ENCODE measurements at places on chromosomes 1 and 21.

DNA sequence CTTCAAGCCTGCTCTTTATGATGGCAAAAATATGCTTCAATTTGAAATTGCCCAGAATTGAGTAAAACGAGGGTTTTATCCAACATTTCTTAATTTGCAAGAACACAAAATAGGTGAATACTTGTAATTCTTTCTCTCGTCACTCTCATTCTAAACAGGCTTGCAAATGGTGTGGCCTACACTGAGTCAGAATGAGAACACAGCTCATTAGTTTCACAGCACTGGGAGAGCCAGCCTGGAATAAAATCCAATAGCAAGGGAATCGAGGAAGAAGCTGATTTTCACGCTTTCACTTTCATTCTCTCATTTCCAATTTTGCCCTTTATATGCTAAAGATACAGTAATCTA, 537.5 kb downstream of the LTN1 start:
- no peak for DNase-seq

GRCh38 chr1:119323216-119323982, 45.2 kb upstream of the HAO2 start:
- no peak for DNase-seq

GRCh38 chr1:65159801-65160523, 12.0 kb downstream of the AK4 start:
- no peak for DNase-seq

DNA sequence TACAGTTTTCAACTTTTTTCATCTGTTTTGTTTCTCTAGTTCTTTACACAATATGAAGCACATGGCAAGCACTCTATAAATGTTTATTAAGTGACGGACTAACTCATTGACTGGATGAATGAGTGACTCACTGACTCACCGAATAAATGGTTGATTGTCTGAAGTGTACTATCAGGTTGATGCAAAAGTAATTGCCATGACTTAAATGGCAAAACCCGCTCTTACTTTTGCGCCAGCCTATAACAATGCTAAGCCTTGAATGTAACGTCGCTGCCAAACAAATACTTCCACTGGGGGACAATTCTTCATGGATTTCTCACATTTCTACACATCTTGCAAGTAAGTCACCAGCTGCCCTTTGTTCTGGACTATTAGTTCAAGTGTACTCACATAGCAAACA, 109.0 kb upstream of the KCTD3 start:
- DNase-seq = no peak

GRCh38 chr1:27307874-27308598, 13.9 kb upstream of the TMEM222 start:
- DNase-seq = no peak

- peak; percentile 88 for DNase-seq
Measured at GRCh38 chr1:11650331-11650991, 3.8 kb downstream of the FBXO2 start.

DNA sequence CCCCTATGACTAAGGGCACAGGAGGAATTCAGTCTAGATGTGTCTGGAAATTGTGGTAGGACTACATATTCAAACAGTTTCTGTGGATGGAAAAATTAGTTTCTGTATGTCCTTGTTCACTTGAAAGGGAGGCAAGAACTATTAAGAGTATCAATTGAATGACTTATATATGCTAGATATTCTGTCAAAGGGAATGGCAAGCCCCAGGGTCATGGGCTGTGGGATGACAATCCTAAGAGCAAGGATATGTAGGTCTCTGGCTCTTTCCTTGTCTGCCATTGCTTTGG, 383.5 kb upstream of the B3GALT2 start:
- no peak for DNase-seq

- no peak for DNase-seq
Measured at GRCh38 chr1:155066777-155067176, 3.2 kb downstream of the EFNA4 start.

DNA sequence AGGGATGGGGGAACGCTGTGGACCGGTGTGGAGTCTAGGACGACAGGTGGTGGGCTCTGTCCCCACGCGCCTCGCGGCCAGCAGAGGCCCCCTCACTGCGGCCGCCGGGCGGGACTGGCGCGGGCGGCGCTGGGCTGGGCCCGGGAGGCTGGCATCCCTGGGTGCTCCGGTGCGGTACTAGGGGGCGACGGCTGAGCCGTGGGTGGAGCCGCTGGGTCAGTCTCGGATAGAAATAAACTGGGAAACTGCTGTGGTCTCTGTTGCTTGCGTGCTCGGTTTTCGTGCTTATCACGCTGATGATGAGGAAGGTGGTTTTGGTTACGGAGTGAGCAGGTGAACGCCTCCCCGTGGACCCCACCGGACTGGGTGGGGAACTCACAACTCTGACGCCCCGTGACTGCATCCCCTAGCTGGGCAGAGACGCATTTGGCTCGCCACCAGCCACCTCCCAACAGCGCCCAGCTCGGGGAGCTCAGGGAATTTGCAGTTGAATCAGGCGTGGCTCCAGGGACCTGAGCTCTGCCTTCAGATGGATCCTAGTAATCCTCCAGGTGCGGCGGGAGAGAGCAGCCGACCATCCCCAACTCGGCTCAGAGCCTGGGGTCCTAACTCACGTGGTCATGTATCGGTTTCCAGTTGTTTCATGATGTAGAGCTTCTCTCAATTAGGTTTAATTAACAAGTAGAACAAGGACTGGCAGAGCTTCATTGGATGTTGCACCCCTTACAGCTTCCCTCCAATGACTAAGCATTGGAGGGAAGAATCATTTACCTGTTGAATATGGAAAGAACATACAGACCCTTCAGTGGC, 32.1 kb downstream of the HSD17B7 start:
- DNase-seq = peak; percentile 1

GRCh38 chr1:229227298-229227919, 43.5 kb upstream of the RAB4A start:
- peak; percentile 83 for DNase-seq

DNA sequence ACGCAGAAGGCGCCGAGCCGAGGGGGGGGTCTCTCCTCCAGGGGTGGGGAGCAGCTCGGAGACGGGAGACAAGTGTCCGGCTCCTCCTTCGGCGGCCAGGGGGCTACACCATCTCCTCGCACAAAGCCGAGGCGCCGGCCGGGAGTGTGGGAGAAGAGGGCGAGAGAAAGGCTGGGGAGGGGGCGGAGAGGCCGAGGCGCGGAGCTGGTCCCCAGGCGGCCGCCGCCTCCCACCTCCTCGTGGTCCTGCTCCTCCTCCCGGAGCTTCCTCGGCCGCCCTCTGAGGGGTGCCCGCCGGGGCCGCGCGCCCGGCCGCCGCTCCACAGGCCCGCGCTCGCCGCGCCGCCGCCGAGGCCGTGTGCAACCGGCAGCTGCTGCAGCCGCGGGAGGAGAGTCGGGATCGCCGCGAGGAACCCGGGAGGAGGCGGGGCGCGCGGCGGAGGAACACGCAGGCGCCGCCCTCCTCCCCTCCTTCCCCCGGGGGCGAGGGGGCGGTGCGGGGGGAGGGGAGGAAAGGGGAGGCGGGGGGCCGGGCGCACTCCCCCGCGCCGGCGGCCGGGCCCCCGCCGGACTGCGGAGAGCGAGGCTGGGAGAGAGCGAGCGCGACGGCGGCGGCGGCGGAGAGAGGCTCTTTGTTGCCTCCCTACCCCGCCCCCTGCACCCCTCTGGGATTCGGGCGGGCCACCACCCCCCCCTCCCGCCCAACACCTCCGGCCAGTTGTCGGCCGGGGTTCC, at the start of gene ENAH:
ENAH (minus strand) TSS at position 395 of the 734 bp plus-strand sequence. CDS start 433 bp downstream, outside the sequence.
- peak; percentile 36 for DNase-seq

- peak; percentile 57 for DNase-seq
Measured at GRCh38 chr1:6497215-6497866, 5.9 kb upstream of the PLEKHG5 start.

GRCh38 chr1:6860401-6860800, 75.1 kb downstream of the CAMTA1 start:
- no peak for DNase-seq

DNA sequence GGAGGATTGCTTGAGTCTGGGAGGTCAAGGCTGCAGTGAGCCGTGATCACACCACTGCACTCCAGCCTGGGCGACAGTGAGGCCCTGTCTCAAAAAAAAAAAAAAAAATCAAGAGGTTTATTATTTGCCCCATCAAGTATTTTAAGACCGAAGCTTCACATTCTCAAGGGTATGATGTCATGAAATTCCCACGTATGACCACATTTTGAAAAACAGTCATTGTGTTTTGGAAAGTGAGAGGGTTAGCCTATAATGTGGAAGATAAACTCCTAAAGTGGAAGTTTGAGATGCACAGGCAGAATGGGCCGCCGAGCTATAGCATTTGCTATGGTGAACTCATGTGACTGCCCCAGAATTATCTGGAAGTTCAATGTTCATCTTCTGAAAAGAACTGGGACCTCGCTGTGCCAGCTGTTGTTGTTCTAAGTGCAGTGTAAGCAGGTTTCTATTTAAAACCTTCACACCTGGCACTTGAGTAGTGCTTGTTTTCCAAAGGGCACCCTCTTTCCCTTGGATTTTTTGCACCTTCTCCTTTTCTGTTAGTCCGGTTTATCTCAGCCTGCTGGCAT, 96.9 kb upstream of the SLC25A33 start:
- DNase-seq = no peak

DNA sequence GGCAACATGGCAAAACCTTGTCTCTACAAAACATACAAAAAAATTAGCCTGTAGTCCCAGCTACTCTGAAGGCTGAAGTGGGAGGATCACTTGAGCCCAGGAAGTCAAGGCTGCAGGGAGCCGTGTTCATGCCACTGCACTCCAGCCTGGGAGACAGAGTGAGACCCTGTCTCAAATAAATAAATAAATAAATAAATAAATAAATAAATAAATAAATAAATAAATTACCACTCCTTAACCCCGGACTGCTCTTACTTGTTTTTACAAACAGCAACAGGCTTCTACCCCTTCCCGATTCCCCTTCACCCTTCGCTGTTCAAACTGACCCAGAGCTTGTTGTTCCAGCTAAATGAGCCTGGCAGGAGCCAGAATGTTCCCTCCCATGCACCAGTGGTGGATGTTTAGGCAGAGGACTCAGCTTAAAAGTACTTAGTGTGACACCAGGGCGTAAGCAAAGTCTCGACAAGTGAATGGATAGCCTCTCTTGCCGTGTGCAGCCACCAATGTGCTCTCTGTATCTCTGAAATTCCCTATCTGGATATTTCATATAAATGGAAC, 21.5 kb upstream of the PADI3 start:
- DNase-seq = no peak

- DNase-seq = no peak
Measured at GRCh38 chr1:15289251-15289651, 42.2 kb downstream of the FHAD1 start.

DNA sequence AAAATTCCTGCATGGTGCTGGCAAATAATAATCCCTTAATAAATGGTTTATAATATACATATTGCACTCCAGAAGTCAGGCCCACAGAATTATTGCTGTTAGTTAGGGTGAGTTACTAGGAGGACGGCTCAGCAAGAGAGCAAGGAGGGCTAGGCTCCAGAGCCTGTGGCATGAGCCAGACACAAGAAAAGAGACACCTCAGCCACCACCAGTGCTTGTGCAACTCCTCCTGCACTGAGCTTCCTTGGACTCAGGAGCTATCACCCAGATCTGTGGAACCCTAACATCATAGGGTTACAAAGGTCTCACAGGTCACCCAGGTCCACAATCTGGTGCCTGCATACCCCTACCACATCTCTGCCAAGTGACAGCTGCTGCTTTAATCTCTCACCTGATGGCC, 12.8 kb upstream of the LRRC8D start:
- DNase-seq = no peak

GRCh38 chr1:232108598-232108997, 482.0 kb downstream of the DISC1 start:
- DNase-seq = no peak

DNA sequence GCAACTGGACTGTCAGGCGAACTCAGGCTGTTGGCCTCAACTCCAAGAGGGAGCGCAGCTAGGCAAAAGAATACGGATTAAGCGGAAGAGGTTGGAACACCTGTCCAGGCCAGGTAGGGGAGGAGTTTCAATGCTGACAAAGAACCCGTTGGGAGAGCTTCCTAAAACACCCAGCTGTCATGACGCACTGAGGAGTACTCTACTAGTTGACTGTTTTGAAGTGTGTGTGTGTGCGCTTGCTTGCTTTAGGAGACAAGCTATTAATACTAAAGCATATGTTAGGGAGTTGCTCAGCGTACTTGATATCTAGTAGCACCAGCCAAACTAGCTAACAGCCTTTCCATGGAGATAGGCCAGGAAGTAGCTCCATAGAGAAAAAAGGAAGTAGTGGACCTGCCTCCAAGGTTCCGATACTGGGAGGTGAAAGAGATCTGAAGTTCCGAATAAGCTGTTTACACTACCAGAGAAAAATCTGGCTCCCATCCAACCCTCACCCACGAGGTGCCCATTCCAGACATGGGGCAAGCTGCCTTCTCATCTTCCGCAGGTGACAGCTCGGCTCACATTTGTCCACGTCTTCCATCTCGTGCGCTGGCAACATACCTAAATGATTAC, 974 bp upstream of the FNBP1L start:
- DNase-seq = peak; percentile 17

- no peak for DNase-seq
Measured at GRCh38 chr1:33606272-33606671, 133.8 kb downstream of the ZSCAN20 start.

GRCh38 chr21:34687065-34687464, 18.3 kb downstream of the CLIC6 start:
- no peak for DNase-seq

- no peak for DNase-seq
Measured at GRCh38 chr1:23553231-23554126, 5.8 kb downstream of the ID3 start.

GRCh38 chr1:168786476-168787330, 57.7 kb upstream of the DPT start:
- no peak for DNase-seq

- peak; percentile 48 for DNase-seq
Measured at GRCh38 chr1:46547481-46548383, 3.7 kb downstream of the KNCN start.

- DNase-seq = no peak
Measured at GRCh38 chr1:3557366-3557765, 53.9 kb downstream of the MEGF6 start.

GRCh38 chr1:207009182-207009850, 23.2 kb downstream of the C1orf116 start:
- DNase-seq = no peak

- DNase-seq = no peak
Measured at GRCh38 chr1:160813215-160813614, 17.2 kb downstream of the LY9 start.

- no peak for DNase-seq
Measured at GRCh38 chr1:44084998-44085675, 33.5 kb upstream of the KLF17 start.

- DNase-seq = no peak
Measured at GRCh38 chr1:183218027-183218618, 32.1 kb downstream of the LAMC2 start.

DNA sequence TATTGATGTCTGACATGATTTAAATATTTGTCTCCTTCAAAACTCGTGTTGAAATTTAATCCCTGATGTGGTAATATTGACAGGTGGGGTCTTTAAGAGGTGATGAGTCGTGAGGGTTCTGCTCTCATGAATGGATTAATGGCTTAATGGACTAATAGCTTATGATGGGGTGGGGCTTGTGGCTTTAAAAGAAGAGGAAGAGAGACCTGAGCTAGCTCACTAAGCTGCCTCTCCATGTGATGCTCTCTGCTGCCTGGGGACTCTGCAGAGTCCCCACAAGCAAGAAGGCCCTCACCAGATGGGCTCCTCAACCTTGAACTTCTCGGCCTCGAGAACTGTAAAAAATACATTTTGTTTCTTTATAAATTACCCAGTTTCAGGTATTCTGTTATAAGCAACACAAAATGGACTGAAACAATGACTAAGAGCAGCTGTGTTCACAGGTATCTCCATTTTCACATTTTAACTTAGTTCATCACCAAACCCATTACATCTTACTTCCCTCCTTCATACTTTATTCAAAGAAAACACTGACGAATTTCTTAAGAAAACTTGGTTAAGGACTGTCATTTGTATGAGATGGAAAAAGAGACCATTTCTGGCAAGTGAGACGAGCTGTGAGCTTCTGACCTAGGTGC, 12.1 kb upstream of the AIM2 start:
- no peak for DNase-seq

Data from CD4-positive, alpha-beta T cell treated with Interleukin-12 subunit alpha and Interleukin-12 subunit beta, for 1 hour (primary cell).